ENCODE measurements at places on chromosomes 5 and 9.
A peak's percentile ranks its signal among the peaks of the same experiment; 100 is the strongest.

GRCh38 chr9:76692458-76693129 lies 71.6 kb upstream of the PCA3 start:
- DNase-seq, result no peak

DNA sequence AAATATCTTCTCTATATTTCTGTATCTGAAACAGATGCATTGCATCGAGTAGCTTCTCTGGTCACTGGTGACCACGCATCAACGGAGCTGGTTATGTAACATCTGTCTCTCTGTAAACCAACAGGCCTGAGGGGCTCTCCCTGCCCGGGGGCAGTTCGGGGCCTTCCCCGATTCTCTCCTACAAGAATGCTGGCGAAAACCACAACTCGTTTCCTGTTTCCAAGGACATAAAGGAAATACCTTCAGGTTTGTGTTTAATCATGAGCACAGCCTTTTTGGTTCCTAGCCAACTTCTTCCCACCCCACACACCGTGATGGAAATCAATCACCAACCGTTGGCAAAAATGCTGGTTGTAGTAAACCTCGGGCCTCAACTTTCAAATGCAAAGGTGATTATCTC lies 25.1 kb downstream of the GDNF start:
- no peak for DNase-seq

DNA sequence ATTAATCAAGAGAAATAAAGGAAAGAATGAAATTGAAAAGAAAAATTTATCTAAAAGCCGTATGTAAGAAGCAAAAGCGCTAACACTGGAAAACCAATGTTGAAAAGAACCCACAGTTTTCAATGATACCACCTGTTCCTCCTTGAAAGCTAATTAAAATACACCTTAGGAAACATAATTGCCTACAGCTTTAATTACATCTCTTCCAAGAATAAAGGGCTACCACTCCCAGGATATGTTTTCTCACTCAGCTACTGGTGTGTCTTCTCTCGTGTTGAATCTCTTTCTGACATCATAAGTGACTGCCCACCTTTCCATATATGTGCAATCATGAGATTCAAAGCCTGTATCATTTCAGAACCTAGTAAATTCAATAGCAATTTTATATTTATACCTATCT lies 880.6 kb upstream of the DMAC1 start:
- no peak for DNase-seq

DNA sequence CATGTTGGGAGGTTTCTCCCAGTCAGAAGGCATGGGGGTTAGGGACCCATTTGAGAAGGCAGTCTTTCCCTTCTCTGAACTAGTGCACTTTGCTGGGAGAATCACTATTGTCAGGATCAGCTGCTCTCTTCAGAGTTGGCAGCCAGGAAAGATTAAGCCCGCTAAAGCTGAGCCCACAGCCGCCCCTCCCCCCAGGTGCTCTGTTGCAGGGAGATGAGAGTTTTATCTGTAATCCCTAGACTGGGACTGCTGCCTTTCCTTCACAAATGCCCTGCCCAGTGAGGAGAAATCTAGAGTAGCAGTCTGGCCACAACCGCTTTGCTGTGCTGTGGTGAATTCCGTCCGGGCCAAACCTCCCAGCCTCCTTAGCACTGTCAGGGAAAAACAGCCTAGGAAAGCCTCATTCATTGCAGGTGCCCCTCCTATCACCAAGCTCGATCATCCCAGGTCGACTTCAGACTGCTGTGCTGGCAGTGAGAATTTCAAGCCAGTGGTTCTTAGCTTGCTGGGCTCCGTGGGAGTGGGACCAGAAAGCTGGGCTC lies 69.8 kb downstream of the CNTLN start:
- no peak for DNase-seq

- no peak for DNase-seq
These were observed 77.8 kb upstream of the DMRT1 start for GRCh38 chr9:763692-764091.

GRCh38 chr9:5492965-5493678 lies 17.2 kb upstream of the PDCD1LG2 start:
- no peak for DNase-seq

DNA sequence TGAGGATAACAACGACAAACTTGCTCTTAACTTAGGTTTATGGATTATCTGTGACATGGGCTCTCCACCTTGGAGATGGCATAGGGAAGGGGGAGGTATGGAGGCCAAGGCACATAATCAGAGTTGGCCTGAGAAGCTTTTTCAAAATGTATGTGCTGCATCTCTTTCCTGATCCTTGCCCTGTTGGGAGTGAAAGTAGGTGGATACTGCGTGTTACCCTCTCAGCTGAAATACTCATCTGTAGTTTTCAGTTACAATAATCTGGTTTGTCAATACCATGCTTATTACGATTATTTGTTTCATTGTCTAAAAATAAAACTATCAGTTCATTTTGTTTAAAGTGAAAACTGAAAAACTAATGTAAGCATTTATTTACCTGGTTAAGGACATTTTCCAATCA lies 86.7 kb downstream of the SLC44A1 start:
- DNase-seq, result no peak

GRCh38 chr5:166649676-166650075 lies 1641.8 kb upstream of the WWC1 start:
- DNase-seq, result no peak

DNA sequence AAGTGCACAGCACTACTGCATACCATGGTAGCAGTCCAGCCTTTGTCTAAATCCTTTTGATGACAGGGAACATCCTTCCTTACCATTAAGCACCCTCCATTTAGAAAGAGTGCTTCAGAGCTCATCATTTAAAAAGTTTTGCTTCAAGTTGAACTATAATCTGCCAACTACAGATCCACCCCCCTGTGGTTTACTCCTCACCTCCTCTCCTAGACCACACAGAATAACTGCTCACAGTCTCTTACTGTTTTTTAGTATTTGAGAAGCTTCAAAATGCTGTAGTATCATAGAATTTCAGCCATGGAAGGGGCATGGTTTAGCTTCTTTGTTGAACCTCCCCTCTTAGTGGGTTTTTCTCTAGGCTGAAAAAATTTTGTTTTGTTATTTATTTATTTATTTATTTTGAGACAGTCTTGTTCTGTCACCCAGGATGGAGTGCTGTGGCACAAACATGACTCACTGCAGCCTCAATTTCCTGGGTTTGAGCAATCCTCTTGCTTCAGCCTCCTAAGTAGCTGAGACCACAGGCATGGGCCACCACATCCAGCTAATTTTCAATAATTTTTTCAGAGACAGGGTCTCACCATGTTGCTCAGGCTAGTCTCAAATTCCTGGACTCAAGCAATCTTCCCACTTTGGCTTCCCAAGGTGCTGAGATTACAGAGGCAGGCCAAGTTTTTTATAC lies 384.3 kb upstream of the RFX3 start:
- DNase-seq, result peak; percentile 56

Measured in activated CD8-positive, alpha-beta memory T cell treated with anti-CD3 and anti-CD28 coated beads, Interleukin-2, amount 10 ng/mL, durations not matched to agents 7 days and 5 days (primary cell).